ENCODE measurements at places on chromosomes 1 and 21. TPM values are rescaled to one million over a fixed set of nuclear protein-coding genes. Genes with fewer than 3 reads are reported as not detected.

Gene BMP8A
- 0.40 TPM for total RNA-seq

Gene STUM
- total RNA-seq, result not detected

Gene LAMB3
- total RNA-seq, result 4.8 TPM

Gene PDC
- total RNA-seq, result not detected

Gene F5
- total RNA-seq, result not detected

Gene CFHR4
- total RNA-seq, result not detected

Gene CA6
- total RNA-seq, result not detected

Gene HAPLN2
- total RNA-seq, result 1.9 TPM

Gene TFF2
- not detected for total RNA-seq

Gene ATF6
- total RNA-seq, result 16.7 TPM

Gene IL24
- total RNA-seq, result 0.13 TPM

Gene FMN2
- total RNA-seq, result 0.39 TPM

Gene CHI3L1
- not detected for total RNA-seq

Gene LCE1B
- total RNA-seq, result not detected

Gene S100A8
- total RNA-seq, result not detected

Gene RGS4
- 14.4 TPM for total RNA-seq

Gene PHTF1
- 21.6 TPM for total RNA-seq

Gene MROH9
- not detected for total RNA-seq

Gene KCNJ9
- not detected for total RNA-seq

Gene RER1
- total RNA-seq, result 76.4 TPM

Gene GJA4
- total RNA-seq, result 0.39 TPM

Gene LCE2B
- total RNA-seq, result not detected

Gene CEP85
- total RNA-seq, result 4.6 TPM

Gene RYR2
- total RNA-seq, result 0.08 TPM

Gene ARMH1
- 1.2 TPM for total RNA-seq

Gene TRIM67
- not detected for total RNA-seq

Gene SGIP1
- 6.3 TPM for total RNA-seq

Gene S100A7
- total RNA-seq, result not detected

All from epithelial cell of alveolus of lung (primary cell).